Effector CD8-positive, alpha-beta T cell (primary cell): ENCODE measurements at places on chromosomes 1 and 21.

DNA sequence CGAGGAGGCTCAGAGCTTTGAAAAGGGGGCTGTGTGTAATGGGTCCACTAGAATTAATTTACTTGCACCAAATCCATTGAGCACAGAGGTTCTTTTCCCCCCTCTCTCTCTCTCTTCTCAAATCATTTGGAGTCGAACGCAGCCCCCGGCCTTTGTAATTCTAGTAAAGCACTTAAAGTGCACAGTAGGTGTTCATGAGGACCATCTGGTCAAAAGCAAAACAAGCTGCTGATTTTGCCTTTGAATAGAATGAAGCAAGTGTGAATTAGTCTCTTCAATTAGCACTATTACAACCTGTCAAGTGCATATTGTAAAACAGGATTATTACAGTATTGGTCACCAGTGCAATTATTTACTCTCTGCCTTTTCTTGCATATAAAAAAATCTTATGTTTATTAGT, 259.9 kb downstream of the FAF1 start:
- DNase-seq = no peak

DNA sequence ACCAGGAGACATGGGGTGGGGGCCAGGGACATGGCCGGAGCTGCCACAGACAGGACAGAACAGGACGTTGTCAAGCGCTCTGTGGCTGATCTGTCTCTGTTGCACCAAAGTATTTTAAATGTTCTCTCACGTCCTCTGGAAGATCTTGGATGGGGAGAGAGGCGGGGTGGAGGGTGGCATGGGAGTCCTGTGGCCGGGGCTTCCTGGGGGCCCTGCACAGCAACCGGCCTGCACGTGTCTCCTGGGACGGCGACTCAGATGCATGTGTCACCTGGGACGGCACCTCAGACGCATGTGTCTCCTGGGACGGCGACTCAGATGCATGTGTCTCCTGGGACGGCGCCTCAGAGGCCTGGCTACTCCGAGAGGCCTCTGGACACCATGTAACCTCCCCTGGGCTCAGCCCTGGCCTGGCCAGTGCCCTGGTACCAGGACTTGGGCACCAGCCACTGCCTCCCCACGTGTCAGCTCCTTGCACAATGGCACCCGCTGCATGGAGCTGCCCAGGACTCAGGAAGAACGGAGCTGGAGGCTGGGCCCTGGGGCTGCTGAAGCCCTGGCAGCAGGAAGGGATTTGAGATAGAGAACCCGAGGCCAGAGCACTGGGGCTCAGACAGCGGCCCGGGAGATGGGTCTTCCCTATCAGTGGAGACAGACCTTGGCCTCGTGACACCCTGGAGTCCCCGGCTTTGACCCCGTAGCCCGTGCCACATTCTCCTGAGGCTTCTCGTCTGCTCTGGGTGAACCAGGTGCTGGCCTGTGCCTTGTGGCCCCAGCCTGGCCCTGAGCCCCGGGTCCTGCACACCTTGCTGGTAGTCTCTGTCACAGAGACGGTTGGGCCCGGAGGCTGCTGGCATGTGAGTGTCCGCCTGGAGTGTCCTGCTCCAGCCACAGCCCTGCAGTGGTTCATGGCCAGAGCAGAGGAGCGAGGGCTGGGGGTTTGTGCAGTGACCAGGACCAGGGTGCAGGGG, 14.7 kb upstream of the SLC19A1 start:
- no peak for DNase-seq

DNA sequence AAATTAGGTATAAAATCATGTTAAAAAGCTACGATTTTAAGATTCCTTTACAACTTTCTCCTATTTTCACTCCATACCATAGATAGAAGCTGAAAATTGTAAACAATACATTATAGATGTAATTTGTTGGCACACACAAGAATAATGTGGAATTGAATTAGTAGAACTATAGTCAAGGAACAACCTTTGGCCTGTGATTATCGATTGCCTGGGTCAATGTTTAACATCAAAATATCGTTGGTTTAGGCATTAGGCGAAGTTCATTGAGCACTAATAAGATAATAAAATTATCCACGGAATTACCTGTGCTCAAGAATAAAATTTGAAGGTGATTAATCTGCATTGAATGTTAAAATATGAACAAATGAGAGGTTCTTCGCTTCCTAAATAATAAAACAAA, 455.1 kb upstream of the ZP4 start:
- no peak for DNase-seq

DNA sequence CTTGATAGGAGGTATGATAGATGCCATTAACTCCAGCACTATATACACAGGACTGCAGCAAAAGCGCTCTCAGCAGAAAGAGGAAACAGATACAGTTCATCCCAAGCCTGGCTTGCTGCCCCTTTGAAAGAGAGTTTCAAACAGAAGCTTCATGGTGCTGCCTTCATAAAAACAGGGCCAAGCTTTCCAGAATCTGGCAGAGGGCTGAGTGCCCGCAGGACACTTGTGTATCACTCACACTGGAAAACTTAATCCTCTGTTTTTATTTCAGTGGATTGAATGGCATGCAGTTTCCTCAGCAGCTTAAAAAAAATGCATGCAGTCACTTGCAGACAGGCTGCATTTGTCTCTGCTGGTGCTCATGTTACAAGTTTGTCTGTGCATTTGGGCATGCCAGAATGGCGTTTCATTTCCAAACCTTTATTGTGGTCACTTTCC, 40.4 kb downstream of the KCNJ15 start:
- no peak for DNase-seq

DNA sequence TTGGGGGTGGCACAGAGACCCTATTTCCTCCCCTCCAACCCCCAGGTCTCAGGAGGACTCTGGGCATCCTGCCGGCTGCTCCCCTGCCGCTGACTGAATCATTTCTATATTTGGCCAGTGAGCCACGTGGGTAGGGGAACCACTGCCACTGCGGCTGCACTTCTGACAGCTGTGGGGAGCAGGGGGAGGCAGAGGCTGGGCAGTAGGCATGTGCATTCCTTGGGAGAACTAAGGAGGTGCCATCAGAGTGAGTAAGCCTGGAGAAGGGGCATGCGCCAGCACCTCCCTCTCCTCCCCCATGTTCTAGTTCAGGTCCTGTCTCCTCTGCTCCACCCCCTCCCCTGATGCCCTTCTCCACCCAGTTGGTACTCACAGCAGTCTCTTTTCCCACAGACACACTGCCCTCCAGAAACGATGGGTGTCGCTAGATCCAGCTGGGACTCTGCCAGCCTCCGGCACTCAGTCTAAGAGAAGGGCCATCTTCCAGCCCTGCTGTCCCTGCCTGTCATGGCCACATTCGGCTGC, 12.0 kb downstream of the PPFIA4 start:
- no peak for DNase-seq
